Left renal cortex interstitium (tissue), 4 donors: ENCODE measurements at places on chromosomes 4 and X.

GRCh38 chr4:23631255-23631950 lies 258.4 kb downstream of the PPARGC1A start:
- DNase-seq: no peak

GRCh38 chr4:168846414-168846813 lies 163.6 kb downstream of the CBR4 start:
- no peak for DNase-seq

GRCh38 chr4:2433609-2434350 lies 15.0 kb downstream of the CFAP99 start:
- no peak for DNase-seq

GRCh38 chr4:26878794-26879391 lies 18.3 kb downstream of the STIM2 start:
- DNase-seq: no peak

DNA sequence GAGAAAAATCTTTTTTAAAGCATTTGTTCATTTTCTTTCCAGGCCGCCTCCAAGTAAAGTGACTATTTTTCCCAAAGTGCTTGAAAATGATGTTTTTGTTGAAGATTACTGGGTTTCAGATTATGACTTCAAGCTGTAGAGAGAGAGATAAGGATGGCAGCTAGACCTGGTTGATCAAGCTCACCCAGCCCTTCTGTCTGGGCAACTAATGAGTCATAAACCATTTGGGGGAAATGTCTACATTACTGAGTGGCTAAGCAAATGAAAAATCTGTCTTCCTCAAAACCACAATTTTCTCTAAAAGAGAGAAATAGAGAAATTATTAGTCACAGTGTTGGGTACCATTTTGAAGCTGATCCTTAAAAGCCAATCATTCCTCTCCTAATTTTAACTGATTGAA lies 355.4 kb upstream of the CPEB2 start:
- DNase-seq: no peak

GRCh38 chr4:98728433-98728832 lies 70.0 kb upstream of the TSPAN5 start:
- DNase-seq: no peak

DNA sequence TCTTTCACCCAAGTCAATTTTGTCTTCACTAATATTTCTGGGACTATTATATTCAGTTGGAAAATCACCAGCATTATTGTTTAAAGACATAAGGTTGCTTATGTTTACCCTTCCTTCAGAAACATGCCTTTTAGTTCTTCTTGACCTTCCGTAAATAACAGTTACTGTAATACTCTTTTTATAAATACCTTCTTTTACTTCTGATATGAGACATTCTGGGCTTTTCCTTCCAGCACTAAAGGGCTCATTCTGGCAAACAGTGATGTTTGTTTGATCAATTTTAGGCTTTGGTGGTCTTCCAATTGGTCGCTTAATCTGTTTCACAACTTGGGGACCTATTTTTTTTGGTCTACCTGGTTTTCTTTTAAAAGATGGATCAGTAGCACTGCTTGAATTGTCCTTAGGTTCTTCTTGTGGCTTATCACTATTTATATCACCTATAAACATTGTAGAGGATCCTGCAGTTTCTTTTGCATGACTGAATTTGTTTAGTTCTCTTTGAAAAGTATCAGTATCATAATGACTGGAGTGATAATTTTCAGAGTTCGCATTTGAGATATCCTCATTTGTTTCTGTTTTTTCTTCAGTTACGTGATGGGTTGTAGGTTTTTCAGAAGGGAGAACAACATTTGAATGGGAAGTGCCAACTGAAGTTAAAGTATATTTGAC lies 64.8 kb downstream of the NCAPG start:
- DNase-seq: no peak

- DNase-seq: no peak
Measured at GRCh38 chr4:172708184-172708583, 460.4 kb upstream of the GALNT7 start.

GRCh38 chr4:141348573-141348972 lies 127.9 kb downstream of the ZNF330 start:
- no peak for DNase-seq

GRCh38 chr4:72418458-72418857 lies 150.6 kb downstream of the ADAMTS3 start:
- DNase-seq: no peak

DNA sequence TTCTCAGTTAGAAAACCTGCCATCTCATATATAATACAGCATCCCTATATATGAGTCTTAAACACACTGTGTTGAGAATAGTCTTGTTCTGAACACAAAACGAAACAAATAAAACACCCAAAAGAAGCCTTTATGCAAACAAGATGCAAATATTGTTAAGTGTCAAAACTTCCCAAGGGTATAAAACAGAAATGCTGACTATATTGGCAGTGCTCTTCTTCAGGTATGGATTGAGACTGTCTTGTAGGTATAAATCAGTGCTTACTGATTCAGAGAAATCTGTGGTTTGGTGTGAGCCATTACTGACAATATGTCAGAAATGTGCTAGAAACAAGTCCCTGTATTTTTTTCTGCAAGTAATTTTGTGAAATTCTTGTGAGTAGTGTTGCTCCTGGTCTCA lies 82.8 kb upstream of the CTSO start:
- no peak for DNase-seq

DNA sequence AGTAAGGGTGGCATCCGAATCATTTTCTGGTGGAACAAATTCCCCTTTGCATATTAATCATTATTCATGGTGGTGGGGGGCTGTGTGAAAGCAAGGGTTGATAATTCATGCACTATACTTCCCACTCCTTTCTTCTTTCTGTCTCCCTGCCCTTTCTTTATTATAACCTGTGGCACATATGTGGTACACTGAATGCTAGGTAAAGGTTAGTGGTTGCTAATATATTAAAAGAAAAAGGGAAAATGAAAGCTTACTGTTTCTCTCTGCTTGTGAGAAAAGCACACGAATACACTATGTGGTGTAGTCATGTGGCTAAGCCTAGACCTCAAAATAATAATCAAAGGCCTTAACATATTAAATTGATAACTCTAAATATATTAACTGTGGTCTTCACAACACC lies 178.4 kb upstream of the RPS6KA3 start:
- DNase-seq: no peak

DNA sequence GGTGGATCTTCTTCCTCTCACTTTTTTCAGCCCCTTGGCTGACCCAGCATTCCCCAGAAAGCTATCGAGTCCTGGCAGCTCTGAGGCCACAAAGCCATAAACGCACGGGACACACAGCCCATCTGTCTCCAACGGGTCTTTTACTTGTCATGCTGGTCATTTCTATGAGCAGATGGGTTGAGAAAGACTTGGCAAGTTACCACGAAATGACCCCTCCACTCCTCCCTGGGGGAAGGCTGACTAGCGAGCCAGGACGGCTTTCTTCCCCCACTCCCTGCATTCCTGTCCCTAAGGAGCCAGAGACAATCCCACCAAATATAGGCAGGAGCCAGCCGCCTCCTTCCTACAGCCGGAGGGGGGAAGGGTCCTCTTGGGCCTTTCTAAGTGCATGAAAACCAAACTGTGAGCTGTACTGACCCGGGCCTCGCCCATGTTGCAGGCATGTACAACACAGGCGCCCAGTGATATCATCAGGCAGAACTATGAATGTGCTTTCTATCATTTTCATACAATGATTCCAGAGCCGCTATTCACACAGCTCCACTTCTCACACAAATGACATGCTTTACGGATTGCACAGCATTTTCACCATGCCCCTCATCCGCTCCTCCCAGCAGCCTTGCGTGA lies 28.6 kb downstream of the AFAP1 start:
- no peak for DNase-seq

GRCh38 chr4:182801636-182802035 lies 115.5 kb downstream of the DCTD start:
- DNase-seq: no peak

- no peak for DNase-seq
Measured at GRCh38 chr4:3834663-3835521, 68.7 kb downstream of the ADRA2C start.

GRCh38 chrX:72169008-72169728 lies 12.4 kb upstream of the PIN4 start:
- no peak for DNase-seq

DNA sequence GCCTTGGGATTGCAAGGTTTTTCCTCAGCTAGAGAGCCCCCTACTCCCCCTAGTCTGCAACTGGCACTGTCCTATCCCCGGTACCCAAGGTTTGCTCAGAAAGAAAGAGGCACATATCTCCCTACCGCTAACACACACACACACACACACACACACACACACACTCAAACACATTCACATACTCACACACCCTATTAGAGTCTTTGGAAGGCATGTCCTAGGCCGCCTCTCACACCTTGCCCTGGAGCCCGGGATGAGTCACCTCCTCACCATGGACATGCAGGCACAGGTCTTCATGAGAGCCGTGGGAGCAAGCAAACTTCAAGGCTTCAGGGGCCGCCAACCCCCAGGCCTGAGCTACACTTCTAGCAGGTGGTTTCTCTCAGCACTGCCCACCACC lies 49.2 kb downstream of the PJA1 start:
- DNase-seq: no peak

- no peak for DNase-seq
Measured at GRCh38 chrX:34586936-34587335, 70.1 kb downstream of the TMEM47 start.

- no peak for DNase-seq
Measured at GRCh38 chr4:160202802-160203201, 1099.9 kb downstream of the RAPGEF2 start.

DNA sequence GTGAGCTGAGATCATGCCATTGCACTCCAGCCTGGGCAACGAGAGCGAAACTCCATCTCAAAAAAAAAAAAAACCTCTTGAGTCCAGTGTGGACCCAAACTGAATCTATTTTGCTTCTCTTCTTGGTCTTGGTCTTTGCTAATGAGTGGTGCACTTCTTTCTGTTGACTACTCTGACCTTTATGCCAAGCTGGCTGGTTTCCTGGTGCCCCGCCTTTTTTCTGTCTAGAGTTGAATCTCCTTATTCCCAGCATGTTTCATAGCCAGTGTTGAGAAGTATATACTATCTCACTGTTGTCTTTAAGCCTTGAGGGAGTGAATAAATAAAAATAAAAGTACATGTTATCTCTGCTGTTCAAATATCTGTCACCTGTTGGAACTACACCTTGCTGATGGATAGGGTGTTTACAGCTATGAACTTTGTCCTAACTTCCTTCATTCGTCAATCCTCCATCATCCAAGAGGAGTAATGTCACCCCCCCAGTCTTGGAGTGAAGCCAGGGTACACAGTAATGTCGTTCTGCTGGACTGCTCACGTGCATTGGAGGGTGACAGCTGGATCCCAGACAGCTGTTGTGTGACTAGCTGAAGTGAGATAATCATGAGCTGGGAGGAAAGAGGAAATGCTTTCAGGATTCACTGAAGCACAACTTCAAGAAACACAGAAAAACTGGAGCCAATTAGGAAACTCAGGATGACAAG lies 99.3 kb upstream of the PRKG2 start:
- peak; percentile 94 for DNase-seq

DNA sequence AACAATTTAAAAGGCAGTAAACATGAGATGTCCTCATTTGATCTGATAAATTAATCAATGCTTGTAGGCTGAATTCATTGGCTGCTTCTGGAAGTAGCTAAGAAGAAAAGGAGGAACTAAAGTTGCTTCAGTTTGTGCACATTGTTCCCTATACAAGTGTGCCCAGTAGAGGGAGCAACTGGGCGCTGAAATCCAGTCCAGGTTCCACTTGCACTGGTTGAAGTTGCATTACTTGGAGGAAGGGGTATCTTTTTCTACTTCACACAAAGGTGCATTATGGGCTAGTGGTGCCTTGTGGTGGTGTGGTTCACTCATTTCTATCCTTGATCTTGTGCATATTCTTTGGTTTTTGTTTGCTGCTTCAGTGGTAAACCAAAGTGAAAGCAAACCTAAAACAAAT lies 67.9 kb upstream of the SOX3 start:
- DNase-seq: peak; percentile 21

GRCh38 chr4:155529272-155529671 lies 137.4 kb upstream of the GUCY1A1 start:
- no peak for DNase-seq

GRCh38 chrX:118847676-118848075 lies 24.1 kb downstream of the ZCCHC12 start:
- no peak for DNase-seq

GRCh38 chr4:20624793-20625374 lies 75.4 kb upstream of the PACRGL start:
- no peak for DNase-seq

DNA sequence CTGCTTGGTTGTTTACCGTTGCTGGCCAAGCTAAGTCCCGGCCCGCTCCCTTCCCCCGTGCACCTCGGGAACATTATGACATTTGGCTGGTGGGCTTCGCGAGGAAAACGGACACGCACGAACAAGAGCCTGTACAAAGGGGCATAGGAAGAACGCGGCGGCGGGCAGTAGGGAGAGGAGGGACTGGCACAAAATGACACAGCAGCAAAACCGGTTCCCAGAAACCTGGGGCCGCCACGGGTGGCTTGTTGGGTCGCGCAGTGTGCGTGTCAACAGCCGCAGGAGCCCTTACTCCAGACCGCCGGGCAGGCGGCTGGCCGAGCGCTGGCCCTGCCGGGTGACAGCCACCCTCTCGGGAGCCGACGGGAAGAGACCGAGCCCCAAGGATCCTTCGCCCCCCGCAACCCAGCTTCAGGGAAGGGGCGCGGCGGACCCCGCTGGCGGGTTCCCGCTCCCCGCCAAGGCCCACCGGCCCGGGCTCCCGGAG lies 1.6 kb upstream of the LIN54 start:
- DNase-seq: peak; percentile 11

DNA sequence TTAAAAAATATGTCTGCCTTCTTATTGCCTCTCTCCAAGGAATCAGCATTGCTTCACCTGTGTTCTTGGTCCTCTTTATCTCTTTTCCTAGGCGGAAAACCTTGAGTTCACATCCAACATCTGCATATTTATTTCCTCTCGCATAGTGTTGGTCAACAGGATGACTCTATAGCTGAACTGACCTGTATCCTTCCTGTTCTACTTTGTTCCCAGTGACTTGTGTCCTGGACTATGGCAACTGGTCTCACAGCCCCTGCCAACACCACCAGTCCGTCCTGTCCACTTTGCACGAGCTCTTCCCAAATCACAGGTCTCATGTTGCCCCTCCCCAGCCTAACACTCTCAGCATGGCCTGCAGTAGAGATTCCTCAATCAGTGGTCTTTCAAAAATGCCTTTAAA lies 2.0 kb downstream of the DIPK2B start:
- no peak for DNase-seq

GRCh38 chr4:10303291-10303690 lies 153.9 kb downstream of the ZNF518B start:
- no peak for DNase-seq

DNA sequence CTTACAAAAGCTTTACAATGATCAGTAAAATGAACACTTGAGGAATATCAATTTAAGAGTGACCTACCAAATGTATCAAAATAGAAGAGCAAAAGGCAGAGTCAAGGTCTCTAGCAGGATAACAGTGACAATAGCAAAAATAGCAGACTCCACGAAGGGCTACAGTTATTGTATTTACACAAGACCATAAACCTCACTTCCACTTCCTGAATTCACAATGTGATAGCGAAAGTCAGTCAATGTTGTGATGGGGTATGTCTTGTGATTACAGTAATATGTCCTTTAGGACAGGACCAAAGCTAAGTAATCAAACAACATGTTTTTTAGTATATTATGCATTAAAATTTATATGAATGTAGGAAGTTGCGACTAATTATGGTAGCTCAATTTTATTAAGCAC lies 139.6 kb downstream of the IQCM start:
- DNase-seq: no peak

GRCh38 chr4:3851881-3852280 lies 85.7 kb downstream of the ADRA2C start:
- no peak for DNase-seq
